ENCODE measurements at places on chromosomes 4 and X.
A peak's percentile ranks its signal among the peaks of the same experiment; 100 is the strongest.

DNA sequence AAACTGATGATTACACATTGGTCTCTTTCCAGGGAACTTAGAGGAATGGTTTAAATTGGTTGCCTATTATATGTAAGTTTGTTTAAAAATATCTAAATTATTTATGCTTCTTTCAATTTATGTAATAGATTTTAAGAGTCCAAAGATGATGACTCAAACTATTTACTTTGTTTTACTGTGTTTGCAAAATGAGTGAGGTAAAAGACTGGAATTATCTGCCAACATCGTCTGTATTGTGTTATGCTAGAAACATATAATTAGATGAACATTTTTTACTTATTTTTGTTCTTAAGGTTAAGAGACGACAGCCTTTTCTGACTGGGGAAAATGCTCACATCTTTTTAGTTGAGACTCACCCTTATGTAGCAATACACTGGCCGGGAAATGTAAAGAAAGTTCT is 51.1 kb upstream of the SYTL5 start:
- no peak for DNase-seq

DNA sequence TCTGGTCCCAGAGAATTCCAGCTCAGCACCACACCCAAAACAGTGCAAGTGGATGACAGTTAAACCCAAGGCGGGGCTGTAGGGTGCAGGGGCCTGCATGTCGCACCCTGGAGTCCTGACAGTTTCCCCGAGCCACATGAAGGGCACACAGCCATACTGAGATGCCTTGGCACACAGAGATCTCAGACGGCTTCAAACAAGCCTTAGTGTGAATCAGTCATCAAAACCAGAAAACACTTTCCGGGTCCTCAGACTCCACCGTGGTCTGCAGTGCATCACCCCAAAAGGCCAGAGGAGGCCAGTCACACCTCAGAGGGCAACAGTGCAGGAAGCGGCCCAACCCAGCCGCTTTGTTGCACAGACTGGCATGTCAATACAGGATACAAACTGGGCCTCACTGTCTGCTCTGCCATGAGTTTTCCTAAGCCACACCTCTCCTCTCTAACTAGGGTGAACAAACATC is 64.6 kb upstream of the ENPP6 start:
- DNase-seq: no peak

DNA sequence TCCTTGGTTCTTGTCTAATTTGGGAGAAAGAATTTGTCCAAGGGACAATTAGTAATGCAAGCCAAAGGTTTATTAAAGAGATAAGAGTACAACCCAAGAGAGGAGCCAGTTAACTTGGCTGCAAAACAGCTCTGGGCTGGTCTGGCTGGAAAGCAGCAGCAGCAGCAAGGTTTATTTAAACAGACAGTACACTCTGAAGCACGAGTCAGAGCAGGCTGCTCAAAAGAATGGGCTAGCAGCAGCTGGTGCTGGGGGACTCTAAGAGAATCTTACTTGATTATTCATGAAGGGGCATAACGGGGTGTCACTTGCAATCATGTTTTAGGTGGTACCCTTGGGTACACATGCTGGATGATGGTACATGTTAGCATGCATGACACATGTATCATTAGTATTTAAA is 17.1 kb upstream of the CT47C1 start:
- no peak for DNase-seq

GRCh38 chrX:54934890-54935289 is 14.3 kb downstream of the TRO start:
- DNase-seq: no peak

GRCh38 chr4:76457885-76458284 is 22.9 kb downstream of the SHROOM3 start:
- DNase-seq: no peak

- no peak for DNase-seq
These were observed 35.5 kb upstream of the HMX1 start for GRCh38 chr4:8906991-8907595.

- DNase-seq: peak; percentile 4
These were observed 155.6 kb downstream of the HNRNPD start for GRCh38 chr4:82217986-82218715.

- DNase-seq: no peak
These were observed 22.9 kb upstream of the CLGN start for GRCh38 chr4:140450352-140450751.

GRCh38 chr4:184536065-184536880 is 61.9 kb upstream of the IRF2 start:
- no peak for DNase-seq

GRCh38 chr4:162274354-162274753 is 110.6 kb upstream of the FSTL5 start:
- DNase-seq: peak; percentile 4

- DNase-seq: no peak
These were observed 1411.1 kb upstream of the PCDH7 start for GRCh38 chr4:29309050-29309449.

DNA sequence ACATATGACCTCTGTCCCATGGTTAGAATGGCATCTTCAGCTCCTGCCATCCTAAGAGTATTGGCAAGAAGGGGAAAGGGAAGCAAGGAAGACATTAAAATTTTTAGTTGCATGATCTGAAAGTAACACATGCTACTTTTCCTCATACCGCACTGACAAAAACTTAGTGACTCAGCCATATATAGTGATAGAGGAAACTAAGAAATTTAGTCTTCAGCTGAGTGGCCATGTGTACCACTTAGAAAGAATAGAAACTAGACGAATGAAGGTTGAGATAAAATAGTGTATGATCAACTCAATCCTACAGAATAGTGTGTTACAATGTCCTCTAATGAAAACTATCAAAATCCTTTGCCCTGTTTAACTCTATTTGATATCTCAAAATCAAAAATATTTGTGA is 164.1 kb downstream of the PPP3CA start:
- DNase-seq: no peak

DNA sequence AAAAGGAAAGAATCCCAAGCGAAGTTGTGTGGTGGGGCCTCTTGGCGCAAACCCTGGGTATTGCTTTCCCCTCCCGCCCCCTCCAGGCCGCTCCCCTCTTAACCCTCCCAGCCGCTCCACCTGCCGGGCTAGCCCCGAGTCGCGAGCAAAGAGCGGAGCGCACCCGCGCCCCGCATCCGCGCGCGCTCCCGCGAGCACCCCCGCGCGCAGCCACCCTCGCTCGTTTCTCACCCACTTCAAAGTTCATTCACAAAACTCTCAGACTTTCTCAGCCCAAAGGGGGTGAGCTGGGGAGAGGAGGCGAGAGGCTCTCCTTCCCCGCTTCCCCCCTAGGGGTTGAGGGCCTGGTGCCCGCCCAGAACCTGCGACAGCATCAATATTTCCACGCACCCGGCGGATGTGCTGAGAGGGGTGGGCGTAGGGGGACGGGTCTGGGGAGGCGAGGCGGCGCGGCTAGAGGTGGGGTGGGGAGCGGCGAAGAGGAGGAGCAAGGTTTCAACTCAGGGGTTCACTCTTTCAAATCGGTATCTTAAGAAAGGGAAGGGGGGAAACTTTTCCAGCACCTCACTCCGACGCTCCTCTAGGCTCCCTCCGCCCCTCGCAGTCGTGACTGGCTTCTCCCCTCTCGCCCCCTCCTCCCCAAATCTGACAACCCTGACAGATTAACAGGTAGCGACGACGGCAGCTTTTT is 1.8 kb downstream of the MAML3 start:
- peak; percentile 81 for DNase-seq

GRCh38 chr4:174214101-174214878 is 69.2 kb downstream of the FBXO8 start:
- DNase-seq: no peak

DNA sequence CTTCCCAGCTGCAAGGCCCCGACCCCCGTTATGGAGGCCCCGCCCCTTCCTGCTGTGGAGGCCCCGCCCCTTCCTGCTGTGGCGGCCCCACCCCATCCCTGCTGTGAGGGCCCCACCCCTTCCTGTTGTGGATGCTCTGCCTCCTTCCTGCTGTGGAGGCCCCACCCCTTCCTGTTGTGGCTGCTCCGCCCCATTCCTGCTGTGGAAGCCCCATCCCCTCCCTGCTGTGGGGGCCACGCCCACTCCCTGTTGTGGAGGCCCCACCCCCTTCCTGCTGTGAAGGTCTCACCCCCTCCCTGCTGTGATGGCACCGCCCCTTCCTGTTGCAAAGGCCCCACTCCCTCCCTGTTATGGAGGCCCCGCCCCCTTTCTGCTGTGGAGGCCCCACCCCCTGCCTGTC is 104.9 kb upstream of the PSAPL1 start:
- DNase-seq: no peak

DNA sequence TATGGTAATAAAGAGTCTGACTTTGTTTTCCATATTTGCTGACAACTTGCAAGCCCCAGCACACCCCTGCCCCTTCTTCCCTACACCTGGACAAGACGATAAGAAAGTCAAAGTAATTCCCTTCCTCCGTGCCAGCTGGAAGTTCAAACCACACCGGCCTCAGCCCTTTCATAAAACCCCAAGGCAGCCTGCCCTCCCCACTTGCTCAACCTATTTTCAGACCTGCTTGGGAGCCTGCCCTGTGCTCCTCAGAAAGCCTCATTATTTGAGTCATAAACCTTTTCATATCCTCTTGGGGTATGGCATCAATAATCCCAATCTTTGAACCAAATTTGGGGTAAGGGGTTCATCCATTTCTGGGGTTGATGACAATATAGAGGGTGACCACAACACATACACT is 29.5 kb downstream of the NIPAL1 start:
- DNase-seq: no peak

DNA sequence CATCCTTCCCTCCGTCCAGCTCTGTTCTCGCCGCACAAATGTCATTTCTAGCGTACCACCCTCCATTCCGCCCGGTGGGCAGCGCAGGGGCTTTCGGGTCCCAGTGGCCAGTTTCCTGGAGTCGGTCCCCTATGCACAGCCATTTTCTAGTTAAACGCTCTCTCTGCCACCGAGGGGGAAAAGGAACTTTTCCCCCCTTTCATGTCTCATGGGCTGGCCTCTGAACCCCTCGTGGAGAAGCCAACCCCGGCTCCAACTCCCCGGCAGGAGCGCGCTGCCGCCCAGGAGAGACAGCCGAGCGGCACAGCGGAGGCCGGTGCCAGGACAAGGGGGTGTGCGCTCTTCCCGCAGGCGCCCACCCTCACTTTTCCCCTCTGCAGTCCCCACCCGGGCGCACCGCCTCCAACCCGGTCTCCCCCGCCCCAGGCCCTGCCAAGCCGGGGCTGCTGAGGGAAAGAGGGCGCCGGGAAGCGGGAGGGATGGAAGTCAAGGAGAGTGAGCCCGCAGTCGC is 662 bp downstream of the APBB2 start:
- peak; percentile 16 for DNase-seq

DNA sequence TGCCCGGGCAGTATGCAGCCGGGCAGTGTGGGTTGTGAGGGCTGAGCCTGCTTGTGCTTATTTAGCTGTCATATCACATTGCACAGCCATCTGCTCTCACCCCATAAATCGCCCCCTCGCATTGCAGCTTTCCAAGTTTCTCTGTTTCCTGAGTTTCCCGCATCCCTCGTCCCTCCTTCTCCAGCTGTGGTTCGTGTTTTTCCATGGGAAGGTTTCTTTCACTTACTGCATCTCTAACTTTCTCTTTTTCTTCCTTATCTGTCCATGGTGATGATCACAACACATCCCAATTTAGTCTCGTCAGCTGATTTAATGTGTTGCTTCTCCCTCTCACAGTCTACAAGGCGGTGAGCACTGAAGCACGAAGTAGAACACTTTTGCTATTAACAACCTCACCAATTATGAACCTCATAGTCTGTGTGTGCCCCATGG is 118.1 kb downstream of the ENPP6 start:
- DNase-seq: no peak

DNA sequence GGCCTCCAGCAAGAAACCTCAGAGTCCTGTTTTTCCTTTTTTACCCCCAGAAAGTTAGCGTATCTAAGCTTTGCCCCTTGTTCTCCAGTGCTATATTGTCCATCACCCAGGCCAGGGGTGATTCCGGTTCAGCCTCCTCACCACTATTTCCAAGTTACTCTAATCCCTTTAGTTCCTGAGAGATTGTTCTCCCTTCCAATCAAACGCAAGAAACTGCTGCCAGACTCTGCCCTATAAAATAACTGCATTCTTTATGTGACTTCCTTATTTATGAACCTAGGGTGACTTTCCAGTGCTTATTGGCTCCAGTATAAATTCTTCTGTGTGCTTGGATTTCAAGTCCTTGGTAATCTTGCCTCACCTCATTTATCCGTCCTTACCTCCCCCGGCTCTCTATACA is 65.7 kb downstream of the CLCN5 start:
- DNase-seq: no peak

DNA sequence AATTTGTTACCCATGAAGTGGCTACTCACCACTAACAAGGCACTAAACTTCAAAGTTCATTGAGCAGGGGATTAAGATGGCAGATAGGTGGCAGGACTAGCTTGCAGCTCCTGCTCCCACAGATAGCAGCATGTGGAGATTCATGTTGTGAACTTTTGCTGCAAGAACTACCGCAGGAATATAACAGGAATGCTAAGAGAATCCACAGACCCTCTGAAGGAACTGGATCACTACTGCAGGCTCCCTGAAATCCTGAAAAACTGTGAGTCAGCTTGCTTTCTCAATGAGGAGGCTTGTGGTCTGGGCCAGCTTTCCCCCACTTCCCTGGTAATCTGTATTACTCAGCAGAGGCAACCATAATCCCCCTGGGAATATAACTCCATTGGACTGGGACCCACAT is 118.5 kb upstream of the VCX2 start:
- no peak for DNase-seq

- no peak for DNase-seq
These were observed 59.6 kb downstream of the SCML2 start for GRCh38 chrX:18294893-18295292.
